ENCODE measurements at places on chromosomes 7 and 10.

GRCh38 chr7:143518941-143519340 is 41.3 kb downstream of the TAS2R41 start:
- DNase-seq = no peak

DNA sequence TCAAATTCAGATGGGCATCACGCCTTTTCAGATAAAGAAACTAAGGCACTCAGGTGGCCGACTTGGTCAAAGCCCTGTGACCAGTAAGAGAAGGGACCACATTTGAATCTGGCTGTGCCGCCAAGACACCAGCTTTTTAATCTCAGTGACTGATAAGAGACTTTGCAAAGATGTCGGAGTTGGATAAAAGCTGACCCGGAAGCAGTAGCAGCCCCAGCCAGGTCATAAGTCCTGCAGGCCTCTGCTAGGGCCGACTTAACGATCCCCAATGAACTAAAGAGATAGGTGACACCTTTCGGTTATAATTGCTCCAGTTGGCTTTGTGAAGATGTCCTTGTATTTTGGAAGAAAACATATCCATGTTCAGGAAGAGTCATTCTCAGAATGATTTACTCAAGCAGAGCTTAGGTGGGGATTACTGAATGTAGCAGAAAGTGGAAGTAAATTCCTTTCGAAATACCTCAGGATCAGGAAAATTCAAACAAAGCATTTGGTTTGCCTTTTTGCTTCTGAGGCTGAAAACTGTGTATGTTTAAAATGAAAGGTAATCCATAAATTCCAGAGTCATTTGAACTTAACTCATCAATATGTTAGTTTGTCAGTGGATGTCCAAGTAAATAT is 164.2 kb upstream of the PITRM1 start:
- DNase-seq = no peak

- DNase-seq = no peak
Measured at GRCh38 chr10:79025199-79025832, 43.5 kb upstream of the ZMIZ1 start.

GRCh38 chr10:123044391-123044790 is 35.6 kb downstream of the ACADSB start:
- DNase-seq = no peak

GRCh38 chr7:7996568-7996967 is 28.0 kb downstream of the GLCCI1 start:
- DNase-seq = no peak

DNA sequence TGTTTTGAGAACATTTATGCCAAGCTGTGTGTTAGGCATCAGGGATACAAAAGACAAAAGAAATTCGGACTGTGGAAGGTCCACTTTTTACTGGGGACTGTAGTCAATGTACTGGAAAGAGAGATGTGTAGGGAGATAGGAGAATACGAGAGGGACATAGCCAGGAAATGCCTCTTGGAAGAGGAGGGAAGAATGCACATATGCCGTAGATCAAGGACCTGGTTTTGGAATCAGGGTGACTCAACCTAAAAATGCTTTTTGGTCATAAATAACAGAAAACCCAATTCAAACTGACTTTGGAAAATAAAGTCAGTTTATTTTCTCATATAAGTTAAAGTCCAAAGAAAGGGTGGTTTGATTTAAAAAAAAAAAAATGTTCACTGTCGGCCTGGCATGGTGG is 140.3 kb upstream of the TCF7L2 start:
- DNase-seq = no peak

- DNase-seq = no peak
Measured at GRCh38 chr10:21238717-21239116, 286.8 kb downstream of the SKIDA1 start.

- no peak for DNase-seq
Measured at GRCh38 chr7:93055543-93056107, 62.2 kb downstream of the SAMD9 start.

DNA sequence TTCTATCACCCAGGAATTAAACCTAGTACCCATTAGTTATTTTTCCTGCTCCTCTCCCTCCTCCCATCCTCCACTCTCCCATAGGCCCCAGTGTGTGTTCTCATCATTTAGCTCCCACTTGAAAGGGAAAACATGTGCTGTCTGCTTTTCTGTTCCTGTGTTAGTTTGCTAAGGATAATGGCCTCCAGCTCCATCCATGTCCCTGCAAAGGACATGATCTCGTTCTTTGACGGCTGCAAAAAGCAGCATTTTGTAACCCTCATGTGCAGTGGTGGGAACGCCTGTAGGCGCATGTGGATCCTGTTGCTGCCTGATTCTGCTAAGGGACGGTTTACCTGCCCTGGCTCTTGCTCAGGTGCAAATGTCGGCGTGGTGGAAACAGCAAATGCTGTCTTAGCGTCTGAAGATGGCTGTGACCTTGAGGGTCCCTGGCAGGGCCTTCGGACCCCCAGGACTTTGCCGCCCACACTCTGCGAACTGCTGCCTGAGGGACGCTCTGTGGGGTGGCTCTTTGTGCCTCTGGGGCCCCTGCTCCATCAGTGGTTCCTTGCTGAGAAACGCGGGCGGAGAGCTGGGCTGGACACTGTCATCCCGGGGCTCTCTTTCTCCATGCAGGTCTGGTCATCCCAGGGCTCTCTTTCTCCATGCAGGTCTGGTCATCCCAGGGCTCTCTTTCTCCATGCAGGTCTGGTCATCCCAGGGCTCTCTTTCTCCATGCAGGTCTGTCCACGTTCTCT is 5.6 kb upstream of the MTG1 start:
- DNase-seq = no peak

DNA sequence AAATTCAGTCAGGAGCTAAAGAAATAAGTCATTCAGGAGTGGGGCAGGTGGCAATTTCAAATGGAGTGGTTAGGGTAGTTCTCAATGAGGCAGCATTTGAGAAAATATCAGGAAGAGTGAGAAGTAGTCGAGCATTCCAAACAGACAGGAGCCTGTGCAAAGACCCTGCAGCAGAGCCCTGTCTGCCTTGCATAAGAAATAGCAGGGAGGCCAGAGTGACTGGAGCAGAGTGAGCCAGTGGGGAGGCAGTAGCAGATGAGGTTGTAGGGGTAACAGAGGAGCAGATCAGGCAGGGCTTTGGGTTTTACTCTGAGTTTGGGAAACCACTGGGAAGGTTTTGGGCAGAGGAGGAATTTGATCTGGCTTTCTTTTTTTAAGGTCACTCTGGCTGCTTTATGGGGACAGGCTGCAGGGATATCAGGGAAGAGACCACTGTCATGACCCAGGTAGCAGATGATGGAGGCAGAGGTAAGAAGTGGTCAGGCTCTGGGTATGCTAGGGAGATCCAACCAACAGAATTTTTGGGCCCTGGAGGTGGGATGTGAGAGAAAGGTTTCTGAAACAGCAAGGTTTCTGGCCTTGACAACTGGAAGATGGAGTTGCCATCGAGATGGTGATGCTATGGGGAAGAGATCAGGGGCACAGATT is 1.3 kb upstream of the BLVRA start:
- no peak for DNase-seq

DNA sequence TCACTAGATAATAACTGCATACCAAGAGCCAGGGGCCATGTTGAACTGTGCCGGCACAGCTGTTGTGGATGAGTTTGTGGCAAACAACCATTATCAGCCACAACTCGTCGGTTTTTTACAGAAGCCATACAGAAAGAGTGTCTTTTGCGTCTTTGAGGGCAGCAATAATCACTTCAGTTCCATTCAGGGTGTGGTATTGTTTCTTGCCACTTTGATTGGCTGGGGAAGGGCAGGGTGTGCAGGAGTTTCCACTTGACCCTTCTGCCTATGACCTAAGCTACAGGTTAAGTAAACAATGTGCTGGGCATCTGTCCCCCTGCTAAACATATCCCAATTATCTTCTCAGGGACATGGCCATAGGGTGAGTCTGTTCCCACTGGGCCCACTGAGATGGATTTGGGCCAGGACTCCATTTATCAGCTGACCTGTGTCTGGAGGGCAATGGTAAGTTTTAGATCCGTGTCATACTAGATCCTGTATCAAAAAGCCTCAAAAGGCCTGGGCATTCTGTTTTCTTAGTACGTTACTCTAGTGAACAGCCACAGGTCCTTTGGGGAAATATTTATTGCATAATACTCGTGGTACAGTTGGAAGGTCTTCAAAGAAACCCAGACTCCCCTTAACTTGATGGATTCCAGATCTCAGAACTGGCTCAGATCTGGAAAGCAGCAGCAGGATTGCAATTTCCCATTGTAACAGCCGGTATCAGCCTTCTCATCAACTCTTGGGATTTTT is 15.9 kb downstream of the ZNF3 start:
- no peak for DNase-seq

GRCh38 chr10:122142641-122143237 is 128.4 kb upstream of the BTBD16 start:
- DNase-seq = no peak

DNA sequence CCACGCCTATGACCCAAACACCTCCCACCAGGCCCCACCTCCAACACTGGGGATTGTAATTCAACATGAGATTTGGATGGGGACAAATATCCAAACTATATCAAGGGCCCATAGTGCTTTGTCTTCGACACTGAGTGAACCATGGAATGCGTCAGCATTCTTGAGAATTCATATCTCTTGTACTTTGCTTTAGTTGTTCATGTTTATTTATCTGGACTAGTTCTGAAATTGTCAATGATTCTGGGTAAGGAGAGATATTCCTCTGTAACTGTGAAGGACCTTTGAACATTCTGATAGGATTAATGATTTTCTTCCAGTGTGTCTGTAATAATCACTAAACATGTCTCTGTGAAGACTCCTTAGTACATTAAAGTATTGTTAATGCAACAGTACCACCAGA is 374.8 kb downstream of the LRMDA start:
- no peak for DNase-seq

DNA sequence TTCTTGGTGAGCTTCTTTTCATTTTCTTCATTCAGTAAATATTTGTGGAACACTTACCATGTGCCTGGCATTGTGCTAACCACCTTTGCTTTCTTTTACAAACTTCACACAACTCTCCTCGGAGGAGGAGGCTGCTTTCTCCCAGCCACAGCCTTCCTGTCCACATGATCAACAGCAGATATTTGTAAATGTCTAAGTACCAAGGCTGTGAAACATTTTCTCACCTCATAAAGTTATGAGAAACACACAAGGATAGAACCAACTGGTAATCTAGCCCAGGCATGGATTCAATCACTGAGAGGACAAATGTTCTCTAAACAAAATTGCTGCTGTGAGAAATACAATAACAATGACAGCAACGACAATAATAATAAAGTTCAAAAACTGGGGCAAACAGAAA is 3.9 kb downstream of the CTTNBP2 start:
- no peak for DNase-seq

GRCh38 chr7:128427289-128427891 is 17.6 kb upstream of the IMPDH1 start:
- no peak for DNase-seq

GRCh38 chr10:68043030-68043429 is 32.1 kb downstream of the HERC4 start:
- DNase-seq = no peak

DNA sequence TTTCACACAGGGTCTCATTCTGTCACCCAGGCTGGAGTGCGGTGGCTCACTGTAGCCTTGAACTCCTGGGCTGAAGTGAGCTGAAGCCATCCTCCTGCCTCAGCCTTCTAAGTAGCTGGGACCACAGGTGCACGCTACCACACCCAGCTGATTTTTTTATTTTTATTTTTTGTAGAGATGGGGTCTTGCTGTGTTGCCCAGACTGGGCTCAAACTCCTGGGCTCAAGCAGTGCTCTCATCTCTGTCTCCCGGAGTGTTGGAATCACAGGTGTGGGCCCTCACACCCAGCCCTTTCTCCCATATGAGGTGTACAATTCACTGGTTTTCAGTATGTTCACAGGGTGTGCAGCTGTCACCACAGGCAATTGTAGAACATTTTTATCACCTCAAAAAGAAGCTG is 5.2 kb downstream of the INPP5A start:
- DNase-seq = no peak

GRCh38 chr7:140223515-140224221 is 46.9 kb upstream of the KDM7A start:
- DNase-seq = no peak

DNA sequence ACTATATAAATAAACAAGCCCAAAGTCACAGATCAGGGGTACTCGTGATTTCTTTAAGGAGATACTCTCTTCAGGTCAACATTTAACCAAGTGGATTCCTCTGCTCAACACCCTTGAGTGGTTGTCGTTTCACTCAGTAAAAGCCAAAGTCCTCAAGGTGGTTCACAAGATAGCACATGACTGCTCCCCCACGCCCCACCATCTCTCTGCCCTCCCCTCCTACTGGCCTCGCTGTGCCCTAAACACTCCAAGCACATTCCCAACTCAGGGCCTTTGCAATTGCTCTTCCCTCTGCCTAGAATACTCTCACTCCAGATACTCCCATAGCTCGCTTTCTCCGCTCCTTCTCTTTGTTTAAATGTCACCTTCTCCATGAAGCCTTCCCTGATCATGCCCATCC is 72.1 kb upstream of the FHIP2A start:
- no peak for DNase-seq

DNA sequence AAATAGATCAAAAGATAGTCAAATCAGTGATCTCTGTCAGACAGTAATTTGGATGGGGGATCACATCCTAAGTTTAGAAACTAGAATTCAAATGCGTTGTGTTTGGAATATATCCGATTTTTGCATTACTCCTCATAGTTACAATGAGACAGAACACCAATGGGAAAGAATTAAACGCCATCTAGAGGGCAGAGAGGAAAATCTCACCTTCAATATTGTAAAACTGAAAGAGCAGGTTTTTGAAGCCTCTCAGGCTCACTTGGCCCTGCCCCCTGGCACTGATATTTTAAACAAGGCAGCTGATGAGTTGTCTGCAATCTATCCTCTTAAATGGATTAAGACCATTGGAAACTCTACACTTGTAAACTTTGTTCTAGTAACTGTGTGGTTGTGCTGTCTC is 17.7 kb downstream of the FRG2B start:
- DNase-seq = no peak

GRCh38 chr10:123142701-123143161 is 5.2 kb upstream of the HMX2 start:
- no peak for DNase-seq

Data from cortex of kidney (tissue), 1 donor.